ENCODE measurements at places on chromosomes 2 and 18. TPM values are rescaled to one million over a fixed set of nuclear protein-coding genes. Genes with fewer than 3 reads are reported as not detected.

DNA sequence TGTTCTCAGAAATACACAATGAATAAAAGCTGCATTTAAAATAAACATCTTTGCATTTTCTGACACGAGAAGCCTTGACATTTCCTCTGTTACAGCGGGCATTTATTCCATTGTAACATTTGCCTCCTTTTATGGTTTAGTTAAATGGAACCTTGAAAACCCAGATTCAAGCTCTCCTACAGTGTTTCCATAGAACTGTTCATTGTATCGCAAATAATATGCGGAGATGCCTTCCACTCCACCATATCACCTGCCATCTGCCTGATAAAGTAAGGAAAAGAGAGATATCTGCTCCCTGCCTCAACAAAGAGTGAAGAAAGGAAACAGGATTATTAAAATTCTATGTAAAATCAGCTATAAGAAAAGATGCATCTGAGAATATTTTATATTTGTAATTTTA lies 69.8 kb downstream of the CDH19 start:
- DNase-seq = no peak
- H3K4me1 ChIP-seq = no peaks in the 10 kb centered on the region
- H3K36me3 ChIP-seq = no peaks in the 10 kb centered on the region

GRCh38 chr2:173400760-173401159 lies 46.1 kb downstream of the CDCA7 start:
- no peaks in the 10 kb centered on the region for H3K4me1 ChIP-seq
- H3K27me3 ChIP-seq = peaks cover 65% of the 10 kb centered on the region
- H3K4me3 ChIP-seq = no peak overlapping the region
- no peak for DNase-seq
- no peaks in the 10 kb centered on the region for H3K36me3 ChIP-seq

DNA sequence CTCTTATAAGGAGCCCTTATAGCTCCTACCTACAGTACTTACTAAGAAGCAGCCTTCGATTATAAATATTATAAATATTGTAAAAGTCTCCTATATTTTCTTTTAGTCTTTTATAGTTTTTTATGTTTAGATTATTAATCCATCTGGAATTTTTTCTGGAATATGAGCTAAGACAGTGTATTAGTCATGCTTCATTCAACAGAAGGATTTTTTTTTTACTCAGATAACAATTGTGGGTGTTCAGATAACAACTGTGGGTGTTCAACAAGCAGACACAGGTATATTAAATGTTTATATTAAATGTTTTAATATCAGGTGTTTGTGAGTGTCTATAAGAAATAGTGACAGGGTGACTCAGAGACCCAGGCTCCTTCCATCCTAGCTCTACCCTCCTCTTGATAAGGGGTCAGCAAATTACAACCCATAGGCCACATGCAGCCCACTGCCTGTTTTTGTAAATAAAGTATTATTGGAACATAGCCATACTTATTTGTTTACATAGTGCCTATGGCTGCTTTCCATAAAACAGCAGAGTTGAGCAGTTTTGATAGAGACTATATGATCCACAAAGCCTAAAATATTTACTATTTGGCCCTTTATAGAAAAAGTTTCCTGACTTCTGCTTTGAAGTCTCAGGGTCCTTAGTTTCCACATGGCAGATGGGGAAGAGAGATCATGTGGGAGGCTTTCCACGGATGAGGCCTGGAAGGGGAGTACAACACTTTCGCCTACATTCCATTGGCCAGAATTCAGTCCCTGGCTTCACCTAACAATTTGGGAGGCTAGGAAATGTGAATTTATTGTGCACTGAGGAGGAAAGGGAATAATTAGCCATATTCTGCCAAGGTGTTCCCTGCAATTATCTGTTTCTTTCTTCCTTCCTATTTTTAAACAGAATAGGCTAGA lies 4.3 kb upstream of the SPATS2L start:
- DNase-seq = no peak
- no peak overlapping the region for H3K4me3 ChIP-seq
- no peaks in the 10 kb centered on the region for H3K27me3 ChIP-seq
- H3K27ac ChIP-seq = no peak overlapping the region

- no peak overlapping the region for H3K27ac ChIP-seq
- no peaks in the 10 kb centered on the region for H3K4me1 ChIP-seq
- DNase-seq = no peak
- H3K27me3 ChIP-seq = peaks cover 5% of the 10 kb centered on the region
- H3K36me3 ChIP-seq = peaks cover 8% of the 10 kb centered on the region
Observed at GRCh38 chr2:20242727-20243377, 17.9 kb upstream of the SDC1 start.

GRCh38 chr2:157170299-157170698 lies 87.2 kb upstream of the GALNT5 start:
- H3K27ac ChIP-seq = no peak overlapping the region
- DNase-seq = no peak
- H3K4me3 ChIP-seq = no peak overlapping the region
- no peaks in the 10 kb centered on the region for H3K4me1 ChIP-seq
- no peaks in the 10 kb centered on the region for H3K27me3 ChIP-seq

The LYPD6B gene
- total RNA-seq = 0.78 TPM

The MAP4K4 gene
- 88.7 TPM for total RNA-seq

DNA sequence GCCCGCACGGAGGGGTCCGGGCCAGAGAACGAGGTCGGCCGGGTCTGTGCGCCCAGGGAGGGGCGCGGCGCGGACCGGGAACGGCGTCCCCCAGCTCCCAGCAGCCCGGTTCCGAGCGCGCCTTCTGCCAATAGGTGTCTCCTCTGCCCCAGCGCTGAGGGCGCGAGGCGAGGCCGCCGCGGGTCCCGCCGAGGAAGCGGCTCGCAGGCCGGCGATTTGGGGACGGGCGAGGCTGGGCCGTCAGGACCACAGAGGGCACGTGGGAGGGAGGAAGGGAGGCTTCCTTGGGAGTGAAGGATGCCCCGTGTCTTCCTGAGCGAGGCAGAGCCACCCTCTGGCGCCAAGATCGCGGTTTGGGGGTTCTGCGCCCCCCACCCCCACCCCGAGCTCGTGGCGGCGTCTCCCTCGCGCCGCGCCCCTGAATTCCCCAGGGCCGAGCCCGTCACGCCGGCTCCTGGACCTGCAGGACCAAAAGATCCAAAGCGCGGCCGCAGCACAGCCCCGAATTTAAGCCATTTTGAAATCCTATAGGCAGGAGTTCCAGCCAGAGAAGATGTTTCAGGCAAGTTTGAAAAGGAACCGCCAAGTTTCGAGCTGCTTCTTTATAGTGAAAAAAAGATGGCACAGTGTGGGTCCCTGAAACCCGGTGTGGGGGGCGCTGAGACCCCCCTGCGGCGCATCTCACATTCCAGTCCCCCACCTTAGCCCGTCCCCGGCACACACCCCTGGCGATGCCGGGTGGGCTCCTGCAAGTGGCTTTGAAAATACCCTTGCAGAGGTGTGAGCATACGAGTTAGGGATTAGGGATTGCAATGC lies 909 bp downstream of the NFATC1 start:
- H3K27me3 ChIP-seq = peaks cover 12% of the 10 kb centered on the region
- H3K36me3 ChIP-seq = no peaks in the 10 kb centered on the region
- peak overlapping the region; percentile 48 for H3K4me3 ChIP-seq
- peak; percentile 76 for DNase-seq
- H3K27ac ChIP-seq = peak overlapping the region; percentile 47

Measured in upper lobe of right lung (tissue), 1 donor.